ENCODE measurements at places on chromosomes 7 and 10.

GRCh38 chr10:99329554-99330346 is 594 bp downstream of the CNNM1 start:
- no peak for DNase-seq

DNA sequence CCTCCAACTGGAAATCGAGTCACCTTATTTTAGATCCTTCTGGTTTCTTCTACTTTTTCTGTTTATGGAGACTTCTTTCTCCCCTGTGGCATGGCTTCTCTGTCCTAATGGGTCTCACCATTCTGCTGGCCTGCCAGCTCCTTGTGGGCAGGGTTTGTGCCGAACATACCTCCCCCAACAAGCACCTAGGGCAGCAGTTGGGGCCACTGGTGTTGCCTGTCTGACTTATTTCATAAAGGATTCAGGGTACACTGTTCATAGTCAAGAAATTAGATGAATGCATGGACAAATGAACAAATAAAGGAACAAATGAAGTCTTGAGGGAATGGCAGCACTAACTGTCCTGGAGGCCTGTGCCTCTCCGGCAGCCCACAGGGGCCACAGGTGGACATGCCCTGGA is 55.6 kb upstream of the DOCK1 start:
- DNase-seq: no peak

DNA sequence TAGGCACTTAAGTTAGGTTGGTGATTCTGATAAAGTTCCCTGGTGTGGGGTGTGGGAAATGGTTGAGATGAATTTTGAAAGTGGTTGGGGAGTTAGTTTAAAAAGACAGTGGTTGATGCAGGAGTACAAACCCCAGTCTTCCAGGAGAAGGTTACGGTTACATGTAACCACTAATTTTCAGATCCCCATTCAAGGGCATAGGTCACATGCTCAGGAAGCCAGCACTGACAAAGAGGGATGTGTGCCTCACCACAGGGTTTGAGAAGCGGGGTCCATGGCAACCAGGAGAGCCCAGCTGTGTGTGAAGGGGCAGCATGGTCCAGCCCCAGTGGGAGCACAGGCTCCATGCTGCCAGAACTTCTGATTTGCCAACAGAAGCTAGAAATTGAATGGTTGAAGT is 144.2 kb downstream of the MDFIC start:
- no peak for DNase-seq

DNA sequence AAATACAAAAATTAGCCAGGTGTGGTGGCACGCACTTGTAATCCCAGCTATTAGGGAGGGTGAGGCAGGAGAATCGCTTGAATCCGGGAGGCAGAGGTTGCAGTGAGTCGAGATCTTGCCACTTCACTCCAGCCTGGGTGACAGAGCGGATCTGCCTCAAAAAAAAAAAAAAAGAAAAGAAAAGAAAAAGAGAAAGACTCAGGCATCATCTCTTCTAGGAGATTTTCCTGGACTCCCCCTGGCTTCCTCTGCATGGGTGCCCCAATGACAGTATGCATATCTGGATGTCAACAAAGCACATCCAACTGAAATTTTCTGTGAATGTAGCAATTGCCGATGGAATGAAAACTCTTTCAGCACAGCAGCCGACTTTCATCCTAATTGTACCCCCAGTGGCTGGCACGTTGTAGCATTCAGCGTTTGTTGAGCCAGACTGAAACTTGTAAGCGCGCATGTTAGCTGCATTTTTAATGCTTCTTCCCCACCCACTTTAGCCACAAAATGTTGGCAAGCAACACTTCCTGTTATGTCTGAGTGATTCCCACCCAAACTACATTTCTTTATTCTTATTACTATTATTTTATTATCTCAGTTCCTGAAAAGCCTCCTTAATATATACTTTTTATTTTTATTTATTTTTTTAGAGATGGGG is 70.2 kb downstream of the PRTFDC1 start:
- DNase-seq: no peak

DNA sequence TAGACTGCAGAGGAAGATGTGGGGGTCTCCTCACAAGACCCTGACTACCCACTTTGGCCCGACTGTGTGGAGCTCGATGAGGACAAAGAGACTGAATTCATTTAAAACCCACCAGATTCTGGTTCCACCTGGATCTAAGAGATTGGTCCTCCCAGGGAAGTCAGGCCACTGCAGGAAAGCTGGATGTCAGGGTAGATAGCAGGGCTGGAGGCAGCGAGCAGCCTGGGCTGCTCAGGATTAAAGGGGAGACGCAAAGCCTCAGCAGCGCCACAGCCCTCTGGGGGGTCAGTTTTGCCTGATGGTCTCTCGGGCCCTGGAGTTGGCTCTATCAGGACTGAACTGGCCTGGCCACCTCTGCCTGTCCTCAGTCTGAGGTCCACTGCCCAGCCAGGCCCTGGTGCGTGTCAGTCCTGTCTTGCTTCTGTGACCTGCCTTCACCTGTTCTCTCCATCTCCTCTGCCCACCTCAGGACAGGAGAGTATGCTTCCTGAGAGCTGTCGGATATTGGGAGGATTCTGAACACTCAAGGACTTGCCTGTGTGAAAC is 12.2 kb upstream of the KLRG2 start:
- no peak for DNase-seq

DNA sequence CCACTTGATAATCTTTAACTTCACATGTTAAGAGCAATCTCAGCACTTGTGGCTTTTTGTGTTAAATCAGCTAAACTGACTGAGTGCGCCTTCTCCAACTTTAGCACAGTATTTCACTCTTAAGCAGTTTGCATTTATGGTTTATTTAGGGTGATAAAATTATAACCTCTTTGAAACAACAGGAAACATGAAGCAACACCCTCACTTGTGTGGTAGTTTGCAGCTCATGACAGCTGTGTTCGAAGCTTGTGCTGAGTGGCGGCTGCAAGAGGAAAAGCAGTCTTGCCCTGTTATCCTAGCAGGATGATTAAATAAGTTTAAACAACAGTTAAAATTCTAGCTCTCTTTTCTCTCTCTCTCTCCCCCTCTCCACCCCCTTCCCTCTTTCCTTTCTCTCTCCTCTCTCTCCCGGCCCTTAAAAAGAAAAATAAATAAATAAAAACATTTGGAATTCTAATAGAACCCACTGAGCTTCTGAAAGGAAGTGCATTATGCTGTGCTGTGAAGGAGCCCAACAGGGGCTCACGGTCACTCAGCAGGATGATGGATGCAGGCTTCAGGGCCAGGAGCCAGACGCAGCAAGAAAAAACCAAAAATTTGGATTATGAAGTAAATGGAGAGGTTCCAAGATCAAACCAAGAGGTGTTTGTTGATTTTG is 25.2 kb downstream of the OGDH start:
- no peak for DNase-seq

- no peak for DNase-seq
Observed at GRCh38 chr7:155731380-155731779, 80.9 kb downstream of the SHH start.

- DNase-seq: no peak
Observed at GRCh38 chr7:69403169-69403568, 195.1 kb upstream of the AUTS2 start.

All from stimulated activated CD8-positive, alpha-beta memory T cell treated with anti-CD3 and anti-CD28 coated beads, Interleukin-4, amount 100 ng/mL, for 4 hours (primary cell).